Activated T-helper 2 cell treated with anti-CD3 and anti-CD28 coated beads, Interferon-gamma antibody, Interleukin-2, Interleukin-4, amounts not matched to agents 10 μg/mL and 5 μg/mL and 100 μg/mL, durations not matched to agents 14 hours and 24 hours and 36 hours (primary cell): ENCODE measurements at places on chromosomes 13 and 19.

- DNase-seq: no peak
Measured at GRCh38 chr13:59755632-59756290, 408.0 kb downstream of the DIAPH3 start.

- no peak for DNase-seq
Measured at GRCh38 chr13:86066611-86067365, 267.6 kb upstream of the SLITRK6 start.

DNA sequence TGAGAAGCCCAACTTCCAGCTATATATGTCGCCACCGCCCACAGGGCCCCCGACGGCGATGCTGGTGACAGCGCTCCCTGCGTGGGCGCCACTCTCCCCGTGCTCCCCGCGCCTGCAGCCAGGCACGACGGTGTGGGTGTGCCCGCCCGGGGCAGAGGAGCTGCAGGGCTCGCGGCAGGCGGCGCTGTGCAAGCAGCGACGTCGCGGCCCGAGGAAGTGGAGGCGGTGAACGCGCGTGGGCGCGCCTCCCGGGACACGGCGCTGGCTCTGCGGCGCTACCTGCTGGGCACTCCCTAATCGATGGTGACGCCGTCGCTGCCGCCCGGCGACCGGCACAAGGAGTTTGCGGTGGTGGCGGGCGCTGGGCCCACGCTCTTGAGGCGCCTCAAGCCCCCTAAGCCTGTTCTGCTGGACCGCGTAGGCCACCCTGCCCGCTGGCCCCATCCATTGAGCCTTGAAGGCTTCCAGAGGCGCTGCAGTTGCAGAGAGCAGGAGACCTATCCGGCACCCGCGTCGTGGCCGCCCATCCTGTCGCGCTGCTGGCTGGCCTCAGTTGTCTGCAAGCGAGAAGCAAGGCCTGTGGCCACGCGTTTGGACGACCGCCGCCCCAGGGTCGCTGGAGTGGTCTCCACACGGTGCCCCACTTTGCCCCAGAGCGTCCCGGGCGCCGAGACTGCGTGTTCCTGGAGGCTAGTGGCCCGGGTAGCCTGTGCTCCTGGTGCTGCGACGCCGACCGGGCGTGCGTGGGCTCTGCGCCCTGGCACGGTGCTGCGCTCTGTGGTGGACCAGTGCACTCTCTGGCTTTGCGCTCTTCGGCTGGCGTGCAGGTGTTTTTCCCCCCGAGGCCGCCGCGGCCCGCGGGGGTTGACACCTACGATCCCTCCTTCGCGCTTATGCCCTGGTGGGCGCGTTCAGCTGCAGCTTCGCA, 23.1 kb downstream of the LRFN3 start:
- peak; percentile 64 for DNase-seq

GRCh38 chr13:94677799-94678198, 34.5 kb downstream of the SOX21 start:
- DNase-seq: no peak

- DNase-seq: no peak
Measured at GRCh38 chr19:54208784-54209057, 8.1 kb downstream of the RPS9 start.

DNA sequence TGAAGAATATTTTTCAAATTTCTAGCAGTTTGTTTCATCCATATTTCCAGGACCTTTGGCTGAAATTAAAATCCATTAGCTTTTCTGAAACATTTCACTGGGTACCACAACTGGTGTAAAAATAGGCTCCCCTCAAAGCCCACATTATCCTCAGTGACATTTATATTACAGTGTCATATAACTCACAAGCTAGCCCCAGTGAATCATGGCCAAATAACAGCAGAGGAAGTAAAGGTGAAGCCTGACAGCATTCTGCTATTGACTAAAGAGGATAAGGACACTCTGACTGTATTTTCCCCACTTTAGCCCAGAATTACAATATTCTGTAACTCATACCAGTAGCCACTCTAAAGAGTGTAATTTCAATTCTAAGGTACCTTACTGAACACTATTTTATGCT, 21.9 kb downstream of the KCTD12 start:
- no peak for DNase-seq

GRCh38 chr13:64716936-64717335, 2513.2 kb downstream of the PCDH9 start:
- no peak for DNase-seq

DNA sequence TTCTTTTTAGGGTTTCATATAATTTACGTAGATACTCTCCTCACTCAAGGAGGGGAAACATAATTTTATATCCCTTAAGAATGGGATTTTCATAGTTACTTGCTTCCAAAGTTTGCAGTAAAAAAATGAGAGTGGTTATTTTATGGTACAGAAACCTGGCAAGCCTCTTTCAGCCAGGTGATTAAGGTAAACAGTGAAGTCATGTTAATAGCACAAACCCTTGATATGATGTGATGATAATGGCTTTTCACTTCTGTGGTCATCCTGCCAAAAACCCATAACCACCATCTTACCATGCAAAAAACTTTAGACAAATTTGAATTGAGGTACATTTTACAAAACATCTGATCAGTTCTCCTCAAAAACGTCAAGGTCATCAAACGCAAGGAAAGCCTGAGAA, 517.8 kb downstream of the SLITRK5 start:
- DNase-seq: no peak

DNA sequence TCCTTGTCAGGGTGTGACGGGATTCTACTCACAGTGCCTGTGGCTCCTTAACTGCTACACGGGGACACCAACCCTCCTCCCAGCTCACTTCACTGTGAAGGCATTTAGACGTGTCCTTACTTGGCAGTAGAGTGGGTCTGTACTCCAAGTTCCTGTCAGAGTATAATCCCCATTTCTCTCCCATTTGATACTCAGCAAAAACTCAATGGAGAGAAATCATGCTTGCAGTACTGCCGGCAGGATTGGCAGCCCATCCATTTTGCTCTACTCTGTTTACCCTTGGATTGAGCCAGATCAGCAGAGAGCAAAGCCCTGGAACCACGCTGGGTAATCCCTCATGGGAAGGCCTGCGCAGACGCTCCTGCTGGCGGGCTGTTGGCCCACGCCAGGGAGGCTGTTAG, 28.9 kb downstream of the ARL11 start:
- DNase-seq: no peak

GRCh38 chr19:55440411-55441105, 2.5 kb downstream of the SHISA7 start:
- no peak for DNase-seq

GRCh38 chr19:33344573-33344925, 29.0 kb upstream of the CEBPG start:
- DNase-seq: no peak

DNA sequence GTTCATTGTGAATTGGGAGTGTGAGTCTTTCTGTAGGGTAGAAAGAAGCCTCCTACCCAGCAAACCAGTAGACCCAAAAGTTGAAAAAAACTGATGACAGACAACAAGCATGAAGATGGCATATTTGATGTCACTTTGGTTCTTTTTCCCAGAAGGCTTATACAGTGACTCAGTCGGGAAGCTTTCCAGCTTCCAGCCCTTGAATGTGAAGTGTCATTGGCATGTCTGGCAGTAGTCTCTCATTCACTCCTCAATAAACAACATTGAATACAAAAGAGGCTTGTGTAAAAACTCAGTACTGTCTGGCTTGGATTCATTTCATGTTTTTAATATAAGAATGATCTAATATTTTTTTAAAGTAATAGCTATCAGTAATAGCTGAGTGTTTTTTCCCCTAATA, 68.7 kb downstream of the IPO5 start:
- DNase-seq: no peak

DNA sequence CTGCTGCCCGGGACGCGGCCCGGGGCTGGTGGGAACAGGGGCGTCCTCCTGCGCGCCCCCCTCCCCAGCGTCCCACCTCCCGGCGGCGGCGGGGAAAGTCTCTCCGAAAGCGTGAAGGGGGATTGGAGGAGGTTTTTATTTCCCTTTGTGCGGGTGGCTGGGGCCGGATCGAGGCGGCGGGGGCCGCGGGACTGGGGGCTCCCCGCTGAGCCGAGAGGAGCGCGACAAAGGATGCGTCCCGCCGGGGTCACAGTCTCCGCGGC, 132 bp downstream of the SHD start:
- no peak for DNase-seq

GRCh38 chr19:15529774-15530372, 21.5 kb downstream of the CYP4F22 start:
- DNase-seq: no peak

DNA sequence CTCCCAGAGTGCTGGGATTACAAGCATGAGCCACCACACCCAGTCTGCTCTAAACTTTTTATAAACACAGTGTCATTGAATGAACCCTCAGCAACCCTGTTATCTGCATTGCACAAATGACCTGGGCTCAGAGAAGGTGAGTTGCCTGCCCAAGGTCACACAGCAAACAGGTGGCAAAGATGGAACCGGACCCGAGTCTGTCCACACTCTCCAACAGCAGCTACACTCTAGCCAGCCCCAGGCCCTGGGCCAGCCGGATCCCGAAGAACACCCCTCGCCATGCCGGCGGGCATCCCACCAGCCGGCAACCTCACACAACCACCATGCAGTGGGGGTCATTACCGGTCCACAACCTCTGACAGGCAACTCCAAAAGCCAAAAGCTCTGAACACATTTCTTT, 14.5 kb downstream of the ERCC2 start:
- DNase-seq: no peak

DNA sequence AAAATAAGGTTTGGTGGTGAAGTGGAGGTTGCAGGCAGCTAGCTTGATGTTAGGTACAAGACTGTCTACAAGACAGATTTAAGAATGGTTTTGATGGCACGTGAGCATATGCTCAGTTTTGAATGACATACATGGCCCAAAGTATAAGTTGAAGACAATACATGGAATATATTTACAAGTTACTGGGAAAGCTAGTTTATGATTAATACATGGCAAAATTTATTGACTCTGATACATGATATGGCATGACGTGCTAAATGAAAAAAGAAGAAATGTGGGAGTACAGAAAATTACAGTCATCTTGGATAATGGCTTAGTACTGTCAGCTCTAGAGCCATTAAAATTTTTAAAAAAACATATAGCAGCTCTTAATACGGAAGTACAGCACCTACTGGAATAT, 4.4 kb downstream of the KLF5 start:
- DNase-seq: no peak

GRCh38 chr13:50128428-50128931, 113.2 kb downstream of the KCNRG start:
- no peak for DNase-seq

DNA sequence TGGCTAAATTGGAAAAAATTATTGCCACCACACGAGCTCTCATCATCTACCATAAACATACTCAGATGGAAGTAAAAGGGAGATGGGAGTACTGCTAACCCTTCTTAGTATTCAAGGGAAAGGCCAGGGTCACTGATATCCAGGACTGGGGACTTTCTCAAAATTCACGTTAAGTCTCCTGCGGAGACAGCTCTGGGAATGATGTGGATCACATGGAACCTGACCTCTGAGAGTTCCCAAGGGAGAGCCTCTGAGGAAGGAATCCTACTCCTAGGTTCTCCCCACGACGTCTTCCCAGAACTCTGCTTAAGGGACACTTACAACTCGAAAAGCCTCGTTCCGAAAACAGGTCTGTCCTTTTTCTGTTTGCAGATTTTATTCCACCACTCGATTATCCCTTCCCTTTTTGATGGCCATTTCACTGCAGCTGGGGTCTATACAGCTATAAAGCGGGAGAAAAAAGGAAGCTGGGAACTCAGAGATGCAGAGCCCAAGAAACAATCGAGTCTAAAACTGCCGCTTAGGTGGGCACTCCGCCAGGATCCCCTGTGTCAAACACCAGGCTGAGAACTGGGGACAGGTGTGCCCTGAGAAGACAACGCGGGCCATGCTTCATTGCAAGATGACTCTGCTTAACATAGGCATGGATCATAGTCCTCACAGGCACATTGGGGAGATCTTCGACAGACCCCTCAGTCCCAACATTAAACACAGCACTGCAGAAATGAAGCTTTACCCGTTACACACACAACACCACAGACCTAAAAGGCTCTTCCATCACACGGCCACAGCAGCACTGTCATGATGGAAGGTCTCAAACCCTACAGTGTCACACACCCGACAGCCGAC, 823 bp upstream of the ZNF567 start:
- DNase-seq: no peak

DNA sequence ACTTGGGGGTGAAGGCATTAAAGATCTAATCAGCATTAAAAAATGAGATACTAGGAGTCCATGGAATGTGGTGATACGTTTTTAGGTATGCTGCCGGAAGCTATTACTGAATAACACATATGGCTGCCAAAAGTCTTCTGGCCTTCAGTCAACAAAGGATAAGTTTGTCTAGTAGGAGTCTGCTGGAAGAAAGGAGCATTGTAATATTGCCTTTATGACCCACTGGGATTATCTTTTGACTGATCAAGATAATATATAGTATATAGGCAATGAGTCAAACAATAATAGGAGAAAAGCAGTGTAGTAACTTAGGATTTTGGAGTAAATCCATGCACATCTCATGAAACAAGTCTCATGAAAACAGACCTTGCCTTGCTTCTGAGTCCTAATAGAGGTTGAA, 295.4 kb downstream of the SLITRK6 start:
- no peak for DNase-seq

DNA sequence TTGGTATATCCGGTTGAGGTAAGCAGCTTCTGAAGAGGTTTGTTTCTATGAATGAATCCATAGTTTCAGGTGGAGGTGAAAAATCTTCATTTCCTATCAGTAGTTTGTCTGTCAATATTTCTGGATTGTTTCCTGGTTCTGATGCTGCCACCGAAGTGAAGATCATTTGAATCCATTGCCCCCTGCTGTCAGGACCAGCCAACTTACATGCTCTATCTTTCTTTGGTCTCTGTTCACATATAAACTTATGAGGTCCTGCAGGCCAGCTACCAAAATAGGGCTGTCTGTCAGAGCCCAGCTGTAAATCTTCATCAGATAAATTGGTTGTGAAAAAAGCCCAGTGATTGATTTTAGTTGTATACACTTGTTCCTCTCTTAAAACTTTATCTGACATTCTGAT, 15.2 kb upstream of the N4BP2L1 start:
- no peak for DNase-seq

DNA sequence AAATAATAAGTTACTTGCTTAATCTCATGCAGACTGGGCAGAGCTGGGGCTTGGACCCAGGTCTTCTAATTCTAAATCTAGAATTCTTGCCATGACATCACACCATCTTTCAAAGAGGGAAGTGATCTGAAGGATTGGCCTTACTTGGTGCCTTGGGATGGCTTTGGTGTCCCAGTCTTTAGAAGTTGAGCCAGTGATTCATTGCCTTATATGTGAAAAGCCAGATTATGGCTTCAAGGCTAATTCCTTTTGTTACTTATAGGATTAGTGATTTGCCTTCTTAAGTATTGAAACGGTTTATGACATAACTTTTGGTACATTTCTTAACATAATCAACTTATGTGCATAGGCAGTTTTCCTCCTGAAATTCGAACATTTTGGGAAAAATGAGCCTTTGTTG, 14.9 kb downstream of the COG3 start:
- no peak for DNase-seq

DNA sequence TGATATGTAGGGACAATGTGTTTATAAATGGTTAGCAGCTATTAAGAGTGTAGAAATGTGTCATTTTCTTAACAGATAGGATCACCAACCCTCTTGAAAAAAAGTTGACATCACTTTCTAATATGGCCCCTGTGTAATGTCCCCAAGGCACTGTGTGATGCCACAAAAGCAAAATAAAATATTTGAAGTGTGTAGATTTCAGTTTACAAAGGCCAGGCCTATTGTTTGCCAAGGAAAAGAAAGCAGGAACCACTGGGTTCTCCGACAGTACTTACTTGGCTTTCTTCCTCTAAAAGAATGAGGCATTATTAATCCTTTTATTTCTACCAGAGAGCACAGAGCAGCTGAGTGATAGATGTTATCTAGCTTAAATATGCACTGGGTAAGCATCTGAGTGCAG, 10.5 kb upstream of the GJA3 start:
- no peak for DNase-seq
